ENCODE measurements at places on chromosomes 12 and 14.

DNA sequence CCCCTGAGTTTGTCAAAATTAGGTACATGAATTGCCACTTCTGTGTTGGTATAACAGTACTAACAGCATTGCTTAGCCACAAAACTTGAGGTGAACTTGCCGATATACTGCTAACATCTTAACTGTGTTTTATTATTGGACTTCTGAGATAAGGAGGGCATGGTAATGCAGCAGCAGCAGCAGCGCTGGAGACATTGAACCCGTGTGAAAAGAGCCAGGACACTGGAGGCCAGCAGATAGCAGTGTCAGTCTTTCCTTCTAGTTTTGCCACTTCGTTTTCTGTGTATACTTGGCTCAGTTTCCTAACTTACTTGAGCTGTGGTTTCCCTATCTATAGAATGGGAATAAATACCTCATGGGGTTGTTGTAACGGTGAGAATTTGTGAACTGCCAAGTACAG, 82.7 kb downstream of the KTN1 start:
- no peak for DNase-seq

DNA sequence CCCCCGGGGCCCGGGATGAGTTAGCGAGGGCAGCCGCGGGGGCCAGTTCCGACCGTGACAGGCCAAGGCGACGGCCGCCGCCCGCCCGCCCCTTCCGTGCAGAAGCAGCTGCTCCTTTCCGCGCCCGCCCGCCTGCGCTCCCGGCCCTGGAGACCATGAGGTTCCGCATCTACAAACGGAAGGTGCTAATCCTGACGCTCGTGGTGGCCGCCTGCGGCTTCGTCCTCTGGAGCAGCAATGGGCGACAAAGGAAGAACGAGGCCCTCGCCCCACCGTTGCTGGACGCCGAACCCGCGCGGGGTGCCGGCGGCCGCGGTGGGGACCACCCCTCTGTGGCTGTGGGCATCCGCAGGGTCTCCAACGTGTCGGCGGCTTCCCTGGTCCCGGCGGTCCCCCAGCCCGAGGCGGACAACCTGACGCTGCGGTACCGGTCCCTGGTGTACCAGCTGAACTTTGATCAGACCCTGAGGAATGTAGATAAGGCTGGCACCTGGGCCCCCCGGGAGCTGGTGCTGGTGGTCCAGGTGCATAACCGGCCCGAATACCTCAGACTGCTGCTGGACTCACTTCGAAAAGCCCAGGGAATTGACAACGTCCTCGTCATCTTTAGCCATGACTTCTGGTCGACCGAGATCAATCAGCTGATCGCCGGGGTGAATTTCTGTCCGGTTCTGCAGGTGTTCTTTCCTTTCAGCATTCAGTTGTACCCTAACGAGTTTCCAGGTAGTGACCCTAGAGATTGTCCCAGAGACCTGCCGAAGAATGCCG, 699 bp downstream of the MGAT2 start:
- no peak for DNase-seq

- DNase-seq: no peak
Observed at GRCh38 chr14:40623643-40624042, 983.0 kb upstream of the LRFN5 start.

DNA sequence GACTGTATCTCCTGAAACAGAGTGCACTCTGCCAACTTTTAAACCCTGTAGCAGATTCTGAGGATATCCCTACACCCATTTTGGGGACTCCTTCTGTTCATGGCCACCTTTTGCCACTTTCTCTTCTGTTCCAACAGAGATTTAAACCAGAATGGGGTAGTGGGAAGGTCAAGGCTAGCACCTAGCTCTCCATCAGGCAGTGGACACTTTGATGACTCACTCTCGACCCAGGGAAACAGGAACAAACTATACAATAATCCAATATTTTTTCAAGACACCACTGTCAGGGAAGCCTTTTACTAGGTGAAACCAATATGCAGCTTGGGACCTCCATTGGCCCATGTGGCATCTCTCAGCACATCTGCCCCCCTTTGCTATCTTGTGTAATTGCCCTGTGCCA, 103.6 kb downstream of the DAAM1 start:
- no peak for DNase-seq

- no peak for DNase-seq
Observed at GRCh38 chr12:46518729-46519128, 146.2 kb upstream of the SLC38A2 start.

DNA sequence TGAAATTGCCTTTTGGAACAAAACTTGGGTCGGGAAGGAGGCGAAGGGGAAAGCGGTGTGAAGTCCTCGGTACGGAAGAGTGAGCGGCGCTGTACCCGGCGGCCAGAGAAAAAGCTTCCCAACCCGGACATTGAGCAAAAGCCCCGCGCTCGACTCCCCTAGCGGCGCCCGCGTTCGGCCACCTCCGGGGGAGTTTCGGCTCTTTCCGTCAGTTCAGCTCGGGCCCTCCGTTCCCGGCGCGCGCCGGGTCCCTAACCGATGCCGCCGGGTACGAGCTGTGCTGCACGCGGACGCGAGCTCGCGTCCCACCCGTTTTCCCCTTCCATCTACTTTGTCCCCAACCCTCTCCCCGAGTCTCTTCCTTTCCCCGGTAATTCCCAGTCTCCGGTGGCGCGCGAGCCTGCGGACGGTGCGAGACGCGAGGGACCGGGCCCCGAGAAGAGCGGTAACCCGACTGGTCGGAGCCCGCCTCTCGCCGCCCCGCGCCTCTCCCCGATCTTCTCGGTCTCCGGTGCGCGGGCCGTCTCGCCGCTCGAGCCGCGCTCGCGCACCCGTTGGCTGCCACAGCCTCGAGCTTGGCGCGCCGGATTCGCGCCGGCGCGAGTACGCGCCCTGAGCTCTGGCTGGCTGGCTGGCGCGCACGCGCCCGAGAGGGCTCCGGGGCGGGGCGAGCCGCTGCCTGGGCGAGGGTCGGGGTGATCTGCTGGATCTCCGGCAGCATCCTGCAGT, 446 bp upstream of the SPATS2 start:
- DNase-seq: peak; percentile 96

DNA sequence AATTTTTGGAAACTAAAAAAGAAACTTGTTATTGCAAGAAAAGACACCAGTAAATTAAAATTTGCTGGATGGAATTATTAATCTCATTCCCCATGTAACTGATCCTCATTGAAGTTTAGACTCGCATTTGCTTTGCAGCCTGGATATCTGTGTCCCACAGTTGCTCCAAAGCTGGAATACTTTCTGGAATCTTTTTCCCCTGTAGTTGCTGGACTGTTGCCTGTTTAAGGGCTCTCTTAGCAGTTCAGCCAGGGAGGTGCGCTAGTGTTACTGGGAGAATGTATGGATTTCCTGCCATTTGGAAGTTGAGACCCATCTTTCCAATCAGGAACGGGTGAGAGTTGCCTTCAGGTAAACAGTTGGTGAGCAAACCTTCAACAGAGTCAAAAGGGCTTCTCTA, 20.3 kb downstream of the BCL2L14 start:
- no peak for DNase-seq

GRCh38 chr12:110001596-110001995, 2.4 kb downstream of the ANKRD13A start:
- DNase-seq: no peak

- no peak for DNase-seq
Observed at GRCh38 chr14:34826661-34827060, 48.5 kb downstream of the BAZ1A start.

GRCh38 chr14:77037938-77038568, 9.5 kb upstream of the IRF2BPL start:
- peak; percentile 60 for DNase-seq

- no peak for DNase-seq
Observed at GRCh38 chr14:101033006-101033405, 129.5 kb upstream of the RTL1 start.

- DNase-seq: peak; percentile 41
Observed at GRCh38 chr14:104689109-104689880, at the start of gene INF2. INF2 (plus strand) TSS chr14:104689618; CDS start chr14:104701366, 11,748 bp downstream.

- DNase-seq: no peak
Observed at GRCh38 chr12:112243255-112244110, 118.1 kb downstream of the TRAFD1 start.

DNA sequence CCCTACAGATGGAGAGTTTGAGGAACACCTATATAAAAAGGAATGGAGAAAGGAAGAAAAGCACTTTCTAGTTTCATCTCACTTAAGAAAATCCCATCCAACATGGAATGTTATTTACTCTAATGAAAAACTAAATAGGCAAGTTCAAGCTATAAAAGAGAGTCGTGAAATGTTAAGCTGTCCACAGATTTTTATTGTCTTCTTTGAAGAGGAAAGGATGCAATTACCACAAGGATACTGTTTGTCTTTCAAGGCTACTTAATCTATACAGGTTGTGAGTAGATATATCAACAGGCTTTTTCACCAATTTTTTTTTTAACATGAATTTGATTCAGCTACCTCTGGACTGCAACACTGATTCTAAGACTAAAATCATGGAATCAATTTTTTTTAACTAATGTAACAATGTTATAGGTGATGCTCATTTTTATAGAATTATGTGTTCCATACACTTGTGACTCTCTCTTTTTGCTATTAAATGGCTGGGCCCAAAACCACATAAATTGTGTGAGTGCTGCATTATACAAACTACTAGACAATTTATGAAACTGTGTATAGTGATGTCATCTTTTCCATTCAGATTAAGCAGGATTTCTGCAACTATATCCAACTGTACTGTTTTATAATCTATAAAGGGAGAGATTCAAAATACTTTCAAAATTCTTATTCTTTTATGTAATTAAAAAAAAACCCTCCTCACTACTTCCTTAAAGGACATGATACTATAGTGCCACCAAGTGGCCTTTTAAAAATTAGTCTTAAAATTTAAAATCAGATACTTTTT, 26.8 kb upstream of the BMAL2 start:
- DNase-seq: no peak

DNA sequence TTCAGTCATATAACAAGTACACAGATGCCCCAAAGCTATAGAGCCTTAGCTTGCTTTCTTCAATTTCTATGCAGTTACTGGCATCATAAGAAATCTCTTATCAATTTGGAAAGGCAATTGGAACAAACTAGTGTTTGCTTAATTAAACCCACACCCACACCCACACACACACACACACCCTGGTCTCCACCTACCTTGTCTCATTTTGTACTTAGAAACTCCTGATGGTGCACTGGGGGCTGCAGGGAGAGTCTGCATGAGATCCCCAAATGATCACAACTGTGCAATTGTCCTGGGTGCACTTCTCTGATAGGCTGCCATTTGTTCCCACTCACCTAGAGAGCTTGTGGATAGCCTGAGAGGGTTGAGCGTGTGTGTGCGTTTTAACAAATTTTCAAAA, 40.5 kb upstream of the PTCSC3 start:
- DNase-seq: no peak

DNA sequence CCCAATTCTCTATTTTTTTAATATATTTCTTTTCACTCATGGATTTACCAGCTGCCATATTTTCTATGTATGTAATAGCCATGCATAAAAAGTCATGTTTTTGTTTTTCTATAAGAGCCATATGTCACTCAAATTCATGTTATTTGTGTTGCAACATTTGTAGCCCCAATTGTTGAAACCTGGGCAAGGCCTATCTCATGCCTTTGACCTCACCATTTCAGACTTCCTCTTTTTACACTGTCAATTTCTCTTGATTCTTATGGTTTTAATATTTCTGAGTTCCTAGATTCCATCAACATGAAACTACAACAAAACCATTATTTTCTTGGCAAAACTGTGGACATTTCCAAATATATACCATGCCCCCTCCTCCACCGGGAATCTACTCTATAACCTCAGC, 647.5 kb downstream of the C12orf50 start:
- DNase-seq: no peak

DNA sequence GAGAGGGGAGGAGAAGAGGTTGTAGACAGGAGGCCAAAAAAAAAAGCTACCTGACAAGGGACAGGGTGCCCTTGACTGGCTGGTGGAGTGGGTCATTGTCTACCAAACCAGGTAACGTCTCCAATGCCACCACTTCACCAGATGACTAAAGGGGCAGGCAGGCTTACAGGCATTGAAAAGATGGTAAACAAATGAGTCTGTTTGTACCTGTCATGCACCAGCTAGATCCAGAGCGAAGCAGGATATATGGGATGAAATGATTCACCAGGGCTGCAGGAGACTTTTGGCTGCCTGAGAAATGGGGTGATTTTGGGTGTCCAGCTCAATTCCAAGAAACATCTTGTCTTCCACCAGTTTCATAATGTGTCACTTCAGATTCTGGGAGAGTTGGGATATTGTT, 4.0 kb downstream of the C12orf54 start:
- DNase-seq: no peak

DNA sequence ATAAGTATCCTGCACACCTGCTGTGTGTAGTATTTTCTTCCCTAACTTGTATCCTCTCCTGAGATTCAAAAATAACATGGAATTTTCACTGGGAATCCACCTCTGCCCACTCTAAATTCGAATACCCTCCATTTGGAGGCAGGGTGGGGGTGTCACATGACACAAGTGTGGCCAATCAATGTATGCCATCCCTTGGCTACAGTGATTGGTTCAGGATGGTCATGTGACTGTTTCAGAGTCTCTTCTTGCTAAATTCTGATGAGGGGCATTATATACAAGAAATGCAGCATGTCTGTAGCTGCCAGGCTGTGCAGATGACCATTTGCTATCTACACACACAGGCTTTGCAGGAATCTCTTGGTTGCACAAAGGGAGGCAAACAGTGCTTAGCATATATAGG, 86.8 kb upstream of the TMEM132C start:
- DNase-seq: no peak

DNA sequence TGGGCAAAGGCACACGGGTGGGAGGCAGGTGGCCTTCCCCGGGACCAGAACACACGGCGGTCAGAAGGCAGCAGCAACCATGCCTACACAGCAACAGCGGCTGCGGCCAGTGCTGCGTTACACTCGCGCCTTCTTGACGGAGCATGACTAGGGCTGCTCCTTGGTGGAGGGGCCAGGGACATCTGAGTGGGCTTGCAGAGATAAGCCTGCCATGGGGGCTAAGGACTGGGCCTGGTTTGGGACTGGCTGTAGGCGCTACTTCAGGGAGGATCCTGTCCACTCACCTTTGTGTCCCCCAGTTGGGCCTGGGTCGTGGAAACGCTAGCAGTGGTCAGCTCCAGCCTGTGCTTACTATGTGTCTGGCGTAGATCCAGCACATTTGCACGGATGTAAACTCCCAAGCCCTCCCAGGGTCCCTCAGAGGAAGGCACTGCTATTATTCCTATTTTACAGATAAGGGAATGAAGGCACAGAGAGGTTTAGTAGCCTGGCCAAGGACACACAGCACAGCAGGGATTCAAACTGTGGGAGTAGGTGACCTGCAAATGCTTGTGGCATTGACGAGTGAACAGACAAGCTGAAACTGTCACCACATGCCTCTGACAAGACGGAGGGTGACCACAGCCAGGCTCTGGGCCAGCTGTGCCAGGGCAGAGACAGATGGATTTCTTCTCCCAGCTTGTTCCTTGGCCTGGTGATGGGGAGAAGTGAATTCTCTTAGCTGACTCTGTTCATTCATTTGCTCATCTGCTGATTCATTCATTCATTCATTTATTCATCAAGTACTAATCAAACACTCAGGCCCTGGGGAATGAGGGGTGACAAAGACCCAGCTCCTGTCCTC, 31.9 kb upstream of the DLK1 start:
- no peak for DNase-seq

DNA sequence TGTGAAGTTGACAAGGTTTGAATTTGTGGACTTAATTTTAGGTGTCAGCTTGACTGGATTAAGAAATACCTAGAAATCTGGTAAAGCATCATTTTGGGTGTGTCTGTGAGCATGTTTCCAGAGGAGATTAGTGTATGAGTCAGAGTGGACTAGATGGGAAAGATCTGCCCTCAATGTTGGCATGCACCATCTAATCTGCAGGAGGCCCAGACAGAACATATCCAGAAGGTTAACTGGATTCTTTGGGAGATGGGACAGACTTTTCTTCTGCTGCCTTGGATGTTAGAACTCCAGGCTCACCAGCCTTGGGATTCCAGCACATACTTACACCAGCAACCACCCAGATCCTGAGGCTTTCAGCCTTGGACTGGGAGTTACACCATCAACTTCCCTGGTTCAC, 14.1 kb downstream of the SGPP1 start:
- no peak for DNase-seq

Data from T-helper 2 cell treated with Interferon-gamma antibody and Interleukin-4, amounts not matched to agents 5 μg/mL and 100 μg/mL, for 36 hours (primary cell).